ENCODE measurements at places on chromosomes 12 and 14.

DNA sequence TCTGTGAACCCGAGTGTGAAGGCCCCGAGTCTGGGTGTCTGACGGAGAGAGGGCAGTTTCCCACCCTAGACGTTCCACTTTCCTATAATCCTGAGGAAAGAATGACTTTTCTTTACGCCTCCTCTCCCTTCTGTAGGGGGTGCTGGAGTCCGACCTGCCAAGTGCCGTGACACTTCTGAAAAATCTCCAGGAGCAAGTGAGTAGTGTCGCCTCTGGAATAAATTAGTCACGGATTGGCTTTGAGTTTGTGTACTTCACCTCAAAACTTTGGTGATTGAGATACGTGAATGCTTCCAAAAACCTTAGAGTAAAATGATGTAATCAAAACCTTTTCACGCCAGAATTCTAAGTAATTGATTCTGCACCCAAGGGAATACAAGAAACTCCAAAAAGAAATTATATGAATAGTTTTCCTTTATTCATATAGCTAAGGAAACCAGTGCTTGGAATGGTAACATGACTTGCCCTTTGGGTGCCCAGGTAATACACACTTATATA, 452 bp downstream of the NGDN start:
- DNase-seq: no peak

DNA sequence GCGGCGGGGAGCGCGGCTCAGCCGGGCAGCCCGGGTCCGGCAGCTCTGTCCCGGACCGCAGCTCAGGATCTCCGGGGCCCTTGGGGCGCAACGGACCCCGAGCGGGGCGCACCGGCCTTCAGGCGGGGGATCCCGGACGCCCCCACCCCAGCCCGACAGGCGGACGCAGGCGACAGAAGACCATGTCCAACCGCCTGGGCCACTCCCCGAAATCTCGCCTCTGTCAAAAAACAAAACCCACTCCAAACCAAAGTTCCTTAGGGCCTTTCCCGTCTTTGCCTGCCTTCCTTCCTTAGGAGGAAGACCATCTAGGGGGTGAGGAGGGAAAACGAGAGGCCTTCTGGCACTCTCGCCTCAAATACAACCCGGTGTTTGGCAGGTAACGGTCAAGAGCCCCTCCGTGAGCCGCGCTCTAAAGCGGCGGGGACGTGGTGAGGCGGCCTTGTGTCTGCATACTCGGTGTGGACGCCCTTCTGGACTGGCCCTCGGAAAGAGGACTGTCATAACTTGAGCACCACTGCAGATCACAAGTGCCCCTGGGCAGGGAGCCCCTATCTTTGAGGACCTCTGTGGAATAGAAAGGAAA, 604 bp downstream of the HCFC2 start:
- DNase-seq: no peak

- no peak for DNase-seq
Observed at GRCh38 chr12:122228092-122228491, 2.2 kb upstream of the DIABLO start.

GRCh38 chr12:75816897-75817296, 214.7 kb downstream of the PHLDA1 start:
- no peak for DNase-seq

DNA sequence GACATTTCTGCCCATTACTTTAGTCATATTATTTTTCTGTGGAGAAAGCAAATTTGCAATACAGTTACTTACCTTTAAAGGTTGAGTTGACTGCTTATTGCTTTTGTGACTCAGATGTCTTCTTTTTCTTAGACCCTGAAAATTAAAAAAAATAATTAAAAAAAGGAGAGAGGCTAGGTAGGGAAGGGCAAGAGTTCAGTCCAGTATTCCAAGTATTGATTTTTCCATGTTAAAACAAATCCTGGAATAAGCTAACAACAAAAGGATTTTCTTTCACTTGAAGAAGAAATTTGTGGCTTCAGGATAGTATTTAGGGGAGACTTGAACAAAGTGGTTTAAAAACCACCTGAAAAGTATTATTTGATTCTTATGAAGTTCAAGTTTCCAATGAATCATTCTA, 49.4 kb downstream of the LMNTD1 start:
- DNase-seq: no peak

GRCh38 chr12:15851045-15851620, 31.1 kb upstream of the STRAP start:
- no peak for DNase-seq

- no peak for DNase-seq
Observed at GRCh38 chr12:3200814-3201233, 123.6 kb downstream of the TSPAN9 start.

DNA sequence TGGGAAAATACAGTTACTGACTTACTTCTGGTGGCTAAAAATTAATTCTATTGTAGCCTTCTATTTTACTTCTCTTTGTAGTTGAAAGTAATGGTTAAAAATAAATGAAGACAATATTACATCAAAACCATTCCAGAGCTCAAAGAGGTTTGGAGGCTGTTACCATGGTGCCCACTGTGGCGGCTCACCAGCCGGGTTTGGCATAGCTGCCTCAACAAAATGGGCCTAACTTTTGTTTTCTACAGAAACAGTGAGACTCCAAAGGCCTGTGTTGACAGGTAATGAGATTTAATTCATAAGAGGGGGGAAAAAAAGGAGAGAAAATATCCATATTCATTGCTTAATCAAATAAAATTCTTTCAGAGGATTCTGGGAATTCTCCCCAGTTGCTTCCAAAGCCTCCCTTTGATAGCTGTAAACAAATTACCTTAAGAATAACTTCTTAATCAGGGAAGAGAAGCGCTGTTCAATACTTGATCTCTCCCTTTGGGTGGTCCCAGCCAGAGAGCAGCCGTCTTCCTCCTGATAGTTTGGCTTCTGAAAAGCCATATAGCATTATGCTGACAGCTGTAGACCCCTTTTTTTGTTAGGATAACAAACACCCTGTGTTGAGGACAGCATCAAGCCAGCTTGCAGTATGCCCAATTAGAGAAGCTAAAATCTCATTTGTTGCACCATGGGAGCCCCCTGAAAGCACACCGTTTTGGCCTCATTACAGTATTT, 266.8 kb downstream of the NEDD1 start:
- no peak for DNase-seq

GRCh38 chr12:75888874-75889613, 142.5 kb downstream of the PHLDA1 start:
- no peak for DNase-seq

- DNase-seq: no peak
Observed at GRCh38 chr14:55451398-55451797, 11.0 kb upstream of the TBPL2 start.

- DNase-seq: no peak
Observed at GRCh38 chr14:37051680-37052079, 120.7 kb downstream of the SLC25A21 start.

DNA sequence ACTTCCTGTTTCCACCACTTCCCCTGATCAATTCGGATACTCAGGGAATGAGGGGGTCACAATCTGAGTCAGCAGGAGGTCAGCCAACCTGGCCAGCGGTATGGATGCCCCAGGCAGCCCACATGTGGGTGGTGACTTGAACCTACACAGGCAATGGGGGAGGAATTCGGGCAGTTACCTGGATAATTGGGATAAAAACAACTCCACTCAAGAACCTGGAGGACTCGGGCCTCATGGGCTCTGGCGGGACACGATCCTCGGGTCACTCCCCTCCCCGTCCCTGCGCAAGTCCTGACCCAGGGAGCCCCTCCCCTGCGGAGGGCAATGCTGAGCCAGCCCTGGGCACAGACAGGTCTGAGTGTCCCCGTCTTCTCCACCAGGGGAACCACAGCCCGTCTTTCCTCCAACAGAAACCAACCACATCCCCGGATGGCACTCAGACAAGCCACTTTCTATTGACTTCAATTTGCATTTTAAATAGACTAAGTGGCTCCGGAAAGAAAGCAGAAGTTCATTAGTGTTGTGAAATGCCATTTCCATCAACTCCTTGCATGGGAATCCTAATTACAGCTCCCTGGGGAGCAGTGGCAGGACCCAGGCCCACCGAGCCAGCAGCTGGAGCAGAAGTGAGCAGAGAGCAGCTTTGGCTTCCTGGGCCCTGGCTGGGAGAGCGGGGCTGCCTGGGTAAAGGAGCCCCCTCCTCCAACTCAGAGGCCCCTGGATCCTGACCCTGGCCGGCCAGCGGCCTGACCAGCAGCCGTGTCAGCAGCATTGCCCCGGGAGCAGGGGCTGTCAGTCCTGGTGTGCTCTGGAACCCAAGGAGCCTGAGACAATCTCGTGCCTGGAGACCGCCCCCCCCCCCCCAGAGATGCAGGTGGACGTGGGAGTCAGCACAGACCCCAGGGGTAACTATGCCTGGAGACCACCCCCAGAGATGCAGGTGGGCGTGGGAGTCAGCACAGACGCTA, 374.1 kb downstream of the ADGRD1 start:
- no peak for DNase-seq

DNA sequence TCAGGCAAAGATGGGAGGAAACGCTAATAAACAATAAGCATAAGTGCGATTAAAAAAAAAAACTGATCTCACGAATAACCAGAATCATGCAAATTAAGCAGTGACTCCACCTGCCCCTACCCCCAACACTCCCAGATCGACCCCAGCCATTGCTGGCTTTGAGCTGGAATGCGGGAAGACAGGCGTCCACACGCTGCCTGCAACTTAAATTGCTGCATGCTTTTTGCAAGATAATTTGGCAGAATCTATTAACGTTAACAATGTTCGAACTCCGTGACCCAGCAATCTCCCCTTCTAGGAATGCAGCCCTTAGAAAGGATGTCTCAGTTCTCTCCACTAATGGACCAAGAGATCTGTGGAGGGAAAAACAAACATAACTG, 935 bp upstream of the CKB start:
- no peak for DNase-seq

- DNase-seq: no peak
Observed at GRCh38 chr14:77309131-77309530, 11.6 kb downstream of the POMT2 start.

- no peak for DNase-seq
Observed at GRCh38 chr12:14751986-14752385, 51.3 kb downstream of the WBP11 start.

- no peak for DNase-seq
Observed at GRCh38 chr12:207804-208203, 6.2 kb downstream of the SLC6A12 start.

DNA sequence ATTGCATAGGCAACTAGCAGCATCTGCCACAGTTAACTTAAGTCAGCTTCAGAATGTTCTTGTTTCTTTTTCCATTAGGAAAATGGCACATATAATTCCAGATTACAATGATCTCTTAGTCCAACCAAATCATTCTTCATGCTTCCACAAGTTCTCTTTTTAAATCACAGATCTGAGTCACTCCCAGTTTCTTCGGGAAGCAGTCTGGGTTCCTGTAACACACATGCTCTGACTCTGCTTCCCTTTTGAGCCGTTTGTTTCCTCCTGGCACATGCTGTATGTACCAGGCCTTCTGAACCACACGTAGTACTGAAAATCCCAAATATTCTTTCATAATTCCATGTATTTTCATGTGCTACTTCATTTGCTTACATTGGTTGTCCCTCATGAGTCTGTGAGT, 388.8 kb upstream of the PDE3A start:
- DNase-seq: no peak

DNA sequence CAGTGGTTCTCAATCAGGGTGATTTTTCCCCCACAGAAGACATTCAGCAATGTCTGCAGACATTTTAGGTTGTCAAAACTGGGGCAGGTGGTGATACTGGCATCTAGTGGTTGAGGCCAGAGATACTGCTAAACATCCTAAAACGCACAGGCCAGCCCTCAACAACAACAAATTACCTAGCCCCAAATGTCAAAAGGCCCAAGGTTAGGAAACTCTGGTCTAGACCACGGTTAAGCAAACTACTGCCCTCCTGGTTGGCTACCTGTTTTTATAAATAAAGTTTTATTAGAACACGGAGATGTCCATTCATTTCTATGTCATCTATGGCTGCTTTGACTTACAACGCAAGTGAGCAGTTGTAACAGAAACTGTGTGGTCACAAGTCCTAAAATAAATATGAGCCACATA, 186.7 kb downstream of the EFCAB11 start:
- DNase-seq: peak; percentile 64

DNA sequence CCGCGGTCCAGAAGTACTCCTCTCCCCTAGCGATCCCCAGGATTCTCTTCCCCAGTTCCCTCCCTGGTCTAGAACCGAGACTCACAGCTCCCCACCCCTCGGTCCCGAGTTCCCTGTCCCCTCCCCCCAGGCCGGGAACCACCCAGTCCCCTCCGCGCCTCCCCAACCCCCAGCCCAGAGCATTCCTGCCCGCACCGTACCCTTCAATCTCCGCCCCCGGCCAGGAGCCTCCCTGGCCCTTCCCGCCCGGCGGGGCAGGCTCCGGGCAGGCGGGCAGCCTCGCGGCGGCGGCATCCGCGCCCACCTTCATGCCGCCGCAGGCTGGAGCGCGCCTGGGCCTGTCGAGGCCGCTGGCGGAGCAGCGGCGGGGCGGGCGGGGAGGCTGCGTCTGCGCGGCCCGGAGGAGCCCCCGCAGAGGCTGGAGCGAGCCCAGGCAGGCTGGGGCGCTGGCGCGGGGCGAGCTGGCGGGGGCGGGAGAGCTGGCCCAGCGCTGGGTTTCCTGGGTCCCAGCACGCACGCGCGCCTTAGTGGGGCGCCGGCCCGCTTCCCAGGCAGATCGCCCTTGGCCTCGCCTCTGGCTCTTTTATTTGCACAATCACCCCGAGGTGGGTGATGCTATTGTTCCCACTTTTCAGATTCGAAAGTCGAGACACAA, 22.2 kb upstream of the GPR132 start:
- DNase-seq: no peak
